ENCODE measurements at places on chromosomes 1 and 21.

GRCh38 chr1:19028546-19029129 lies 72.2 kb upstream of the IFFO2 start:
- no peak for DNase-seq

DNA sequence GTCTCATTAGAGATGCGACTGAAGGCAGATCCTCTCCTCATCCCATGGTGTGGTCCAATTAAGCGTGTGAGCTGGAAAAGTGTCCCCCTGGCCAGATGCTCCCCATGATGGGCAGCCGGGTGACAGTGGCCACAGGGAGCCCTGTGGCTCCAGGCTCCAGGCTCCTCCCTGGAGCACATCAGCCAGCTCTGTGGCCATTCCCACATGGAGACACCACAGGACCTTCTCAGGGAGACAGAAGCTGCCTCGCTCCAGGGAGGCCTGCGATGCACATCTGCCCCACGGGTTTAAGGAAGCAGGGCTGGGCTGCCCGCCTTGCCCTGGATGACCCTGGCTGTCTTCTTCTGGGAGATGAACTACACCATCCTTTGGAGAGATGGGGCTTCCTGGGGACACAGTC lies 99.9 kb upstream of the TLR5 start:
- no peak for DNase-seq

GRCh38 chr1:1156140-1157032 lies 17.3 kb upstream of the TTLL10 start:
- DNase-seq, result no peak

GRCh38 chr1:106995970-106996369 lies 60.5 kb upstream of the PRMT6 start:
- DNase-seq, result no peak

DNA sequence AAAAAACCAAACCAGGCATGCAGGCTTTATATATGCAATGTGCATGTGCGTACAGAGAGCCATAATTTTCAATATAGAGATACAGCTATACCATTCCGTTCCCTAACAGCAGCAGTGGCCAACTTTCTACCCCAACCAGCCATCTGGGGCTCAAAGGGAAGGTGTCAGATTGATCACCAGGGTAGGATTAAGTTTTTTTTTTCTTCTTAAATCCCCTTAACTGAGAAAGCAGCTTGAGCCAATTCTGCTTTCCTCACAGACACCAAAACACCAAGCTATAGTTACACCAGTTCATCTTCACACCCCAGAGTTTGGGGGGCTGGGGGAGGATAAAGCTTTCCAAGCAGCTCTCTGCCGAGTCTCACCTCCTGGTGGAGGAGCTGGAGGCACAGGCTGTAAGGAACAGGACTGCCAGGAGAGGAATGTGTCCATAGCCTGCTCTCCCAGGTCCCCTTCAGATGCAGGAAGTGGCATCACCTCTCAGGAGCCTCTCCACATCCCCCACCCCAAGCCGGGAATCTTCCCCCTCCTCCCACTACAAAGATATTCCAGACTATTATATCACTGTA lies 87.9 kb downstream of the SSBP3 start:
- no peak for DNase-seq

DNA sequence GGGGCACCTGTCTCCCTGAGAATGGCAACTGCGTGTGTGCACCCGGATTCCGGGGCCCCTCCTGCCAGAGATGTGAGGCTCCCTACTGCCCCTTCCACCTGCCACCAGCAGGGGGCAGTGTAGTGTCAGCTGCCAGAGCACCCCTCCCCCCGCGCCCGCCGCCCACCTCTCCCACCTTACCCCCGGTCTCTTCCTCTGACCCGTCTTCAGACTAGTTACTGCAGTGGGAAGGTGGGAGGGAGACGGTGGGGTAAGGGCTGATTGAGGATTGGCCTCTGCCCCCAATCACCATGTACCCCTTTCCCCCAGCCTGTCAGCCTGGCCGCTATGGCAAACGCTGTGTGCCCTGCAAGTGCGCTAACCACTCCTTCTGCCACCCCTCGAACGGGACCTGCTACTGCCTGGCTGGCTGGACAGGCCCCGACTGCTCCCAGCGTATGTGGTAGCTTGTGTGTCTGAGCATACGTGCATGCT lies 10.1 kb upstream of the LRRC71 start:
- DNase-seq, result peak; percentile 41

GRCh38 chr1:229258031-229258756 lies 12.7 kb upstream of the RAB4A start:
- peak; percentile 72 for DNase-seq

DNA sequence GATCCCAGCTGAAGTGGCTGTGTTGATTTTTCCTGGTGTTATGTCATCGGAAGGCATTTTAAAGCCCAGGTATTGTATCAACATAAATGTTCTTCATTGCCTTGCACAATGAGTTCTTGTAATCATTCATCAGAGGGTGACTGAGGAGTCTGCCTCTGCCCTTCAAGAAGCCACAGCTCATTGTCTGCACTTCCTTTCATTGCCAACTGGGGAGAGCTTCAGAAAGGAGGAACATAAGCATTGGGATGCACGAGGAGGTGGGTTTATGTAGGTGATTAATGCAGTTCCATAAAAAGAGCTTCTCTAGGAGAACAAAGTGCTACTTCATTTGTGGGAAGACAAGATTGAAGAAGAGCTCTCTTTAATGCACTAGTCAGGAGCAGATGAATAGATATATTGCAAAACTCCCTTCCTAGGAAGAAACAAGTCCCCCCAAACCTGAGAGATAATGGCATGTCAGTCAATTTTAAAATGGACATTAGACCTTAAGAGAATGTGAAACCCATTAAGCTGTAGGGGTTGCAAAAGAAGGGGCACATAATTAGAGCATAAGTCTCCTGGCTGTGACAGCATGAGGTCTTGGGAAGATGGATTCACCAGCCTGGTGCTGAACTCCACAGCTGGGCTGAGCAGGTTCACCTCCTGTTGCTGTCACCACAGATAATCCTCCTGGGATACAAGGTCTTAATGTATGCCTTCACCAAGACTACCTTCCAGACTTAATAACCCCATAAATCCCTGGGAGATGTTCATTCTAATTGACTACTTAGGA lies 124.6 kb downstream of the BACH1 start:
- no peak for DNase-seq

DNA sequence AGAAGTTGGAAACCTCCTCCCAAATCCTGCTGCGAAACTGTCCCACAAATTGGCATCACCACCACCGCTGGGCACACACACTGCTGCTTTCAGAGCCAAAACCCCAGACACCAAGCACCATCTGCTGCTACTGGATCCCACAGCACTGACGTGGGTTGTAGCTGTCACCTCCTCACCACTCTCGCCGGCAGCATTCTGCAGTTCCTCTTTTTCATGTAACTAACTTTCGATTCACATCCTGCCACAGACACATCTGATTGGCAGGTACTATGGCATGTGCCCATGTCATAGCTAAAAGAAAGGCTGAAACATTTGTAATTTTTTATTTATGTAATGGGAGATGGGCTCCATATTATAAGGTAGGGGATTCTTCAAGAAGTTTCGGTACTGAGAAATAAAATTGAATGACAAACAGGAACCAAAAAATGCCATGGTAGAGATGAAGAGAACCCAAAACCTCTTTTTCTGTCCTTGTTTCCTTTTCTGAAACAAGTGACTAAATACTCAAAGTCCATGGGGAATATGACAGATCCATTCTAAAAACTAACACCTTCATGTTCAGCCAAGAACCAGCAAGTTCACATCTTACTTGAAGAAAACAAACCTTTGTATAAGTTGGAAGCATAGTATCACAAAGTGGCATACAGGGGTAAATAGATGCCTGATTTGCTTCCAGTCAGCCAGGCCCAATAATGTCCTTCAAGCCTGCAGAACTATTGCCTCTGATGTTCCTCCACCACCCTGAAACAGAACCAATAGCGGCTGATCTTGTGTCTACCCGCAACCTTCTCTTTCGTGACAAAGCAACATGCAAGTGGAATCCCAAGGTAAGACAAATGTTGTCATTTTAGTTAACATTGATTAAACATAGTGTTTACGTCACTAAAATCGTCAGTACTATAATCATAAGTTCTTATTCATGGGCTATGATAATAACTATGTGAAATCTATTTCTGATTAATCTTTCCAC lies 26.6 kb upstream of the RGS13 start:
- peak; percentile 67 for DNase-seq

DNA sequence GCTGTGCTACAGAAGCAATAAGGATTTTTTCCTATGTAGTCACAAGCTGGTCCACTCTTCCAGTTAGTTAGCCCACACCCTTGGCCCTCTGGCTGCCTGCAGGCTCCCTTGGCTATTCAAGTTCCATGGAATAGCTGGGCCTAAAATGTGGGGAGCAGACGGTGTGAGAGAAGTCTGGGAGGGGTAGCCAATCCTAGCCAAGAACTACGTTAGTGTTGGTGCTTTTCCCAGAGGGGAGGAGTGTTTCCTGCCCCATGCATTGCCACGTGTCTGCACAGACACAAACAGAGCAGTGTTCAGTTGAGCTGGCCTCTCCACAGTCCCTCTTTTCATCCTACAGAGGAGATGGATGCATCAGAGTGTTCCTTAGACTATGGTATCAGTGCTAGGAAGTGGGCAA lies 59.0 kb upstream of the IPO9 start:
- DNase-seq, result no peak

- DNase-seq, result no peak
Measured at GRCh38 chr1:171635661-171636060, 13.6 kb downstream of the MYOCOS start.

DNA sequence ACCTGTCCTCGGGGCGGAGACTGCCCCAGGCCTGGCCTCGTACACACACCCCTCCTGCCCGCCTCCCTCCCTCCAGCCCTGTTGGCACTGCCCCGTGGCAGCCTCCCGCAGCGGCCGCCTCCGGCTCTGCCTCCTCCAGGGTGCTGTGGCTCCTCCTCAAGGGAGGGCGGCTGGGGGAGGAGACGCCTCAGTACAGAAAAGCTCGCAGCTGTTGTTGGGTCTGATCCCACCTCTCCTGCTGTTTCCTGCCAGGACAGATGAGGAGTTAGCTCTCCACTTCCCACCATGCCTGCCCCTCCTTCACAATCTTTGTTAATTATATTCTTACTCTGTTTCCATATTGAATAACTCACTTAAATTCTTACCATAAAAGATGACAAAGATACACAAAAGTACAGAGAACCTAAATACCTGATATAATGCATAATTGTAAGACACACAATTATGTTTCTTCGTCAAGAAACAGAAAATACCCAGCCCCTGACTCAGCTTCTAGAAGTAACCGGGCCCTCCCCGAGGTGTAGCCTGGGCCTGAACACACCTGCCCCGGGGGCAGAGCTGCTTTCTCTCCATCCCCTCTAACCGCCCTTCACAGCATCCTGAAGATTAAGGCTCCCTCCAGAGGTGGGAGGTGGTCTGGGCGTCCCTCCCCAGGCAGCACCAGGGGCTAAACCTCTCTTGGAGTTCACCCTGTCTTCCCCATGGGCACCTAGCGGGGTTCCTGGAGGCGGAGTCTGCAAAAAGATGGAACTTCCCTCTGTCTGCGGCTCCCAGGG lies 30.6 kb upstream of the COL6A1 start:
- DNase-seq, result no peak

DNA sequence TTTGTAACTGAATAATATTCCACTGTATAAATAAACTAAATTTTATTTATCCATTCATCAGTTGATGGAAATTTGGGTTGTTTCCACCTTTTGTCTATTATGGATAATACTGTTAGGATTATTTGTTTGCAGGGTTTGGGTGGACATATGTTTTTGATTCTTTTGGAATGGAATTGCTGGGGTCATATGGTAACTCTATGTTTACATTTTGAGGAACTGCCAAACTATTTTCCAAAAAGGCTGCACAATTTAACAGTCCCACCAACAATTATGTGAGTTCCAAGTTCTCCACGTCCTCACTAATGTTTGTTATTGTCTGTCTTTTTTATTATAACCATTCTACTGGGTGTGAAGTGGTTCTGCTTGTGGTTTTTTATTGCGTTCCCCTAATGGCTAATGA lies 4.3 kb upstream of the SERBP1 start:
- DNase-seq, result no peak

DNA sequence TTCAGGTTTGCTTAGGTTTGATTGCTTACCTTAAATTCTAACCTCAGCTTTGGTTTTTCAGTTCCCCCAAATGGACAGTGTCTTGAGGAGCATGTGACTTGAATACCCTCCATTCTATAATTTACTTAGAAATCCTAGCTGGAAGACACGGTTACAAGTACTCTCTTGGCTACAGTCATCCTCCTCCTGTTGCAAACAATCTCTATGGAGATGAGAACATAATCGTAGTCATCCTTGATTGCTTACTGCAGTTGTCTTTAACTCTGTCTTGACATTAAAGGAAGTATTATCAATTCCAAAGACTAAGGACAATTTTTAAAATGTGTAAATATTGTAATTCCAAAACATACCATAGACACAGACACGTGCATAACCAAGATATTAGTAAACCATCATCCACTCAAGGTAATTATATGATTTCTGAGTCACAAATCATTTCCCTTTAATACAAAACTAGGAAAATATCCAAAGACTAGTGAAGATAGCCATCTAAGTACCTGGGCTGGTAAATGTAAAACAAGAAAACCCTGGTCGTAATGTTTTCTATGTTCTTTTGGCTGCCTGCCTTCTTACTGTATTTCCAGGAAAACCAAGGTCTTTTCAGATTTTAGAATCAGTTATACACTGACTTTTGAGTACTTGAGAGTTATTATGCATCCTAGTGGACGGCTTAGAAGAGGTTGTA lies 149.9 kb downstream of the CHRM3 start:
- DNase-seq, result no peak
